ENCODE measurements at places on chromosomes 4 and X.

DNA sequence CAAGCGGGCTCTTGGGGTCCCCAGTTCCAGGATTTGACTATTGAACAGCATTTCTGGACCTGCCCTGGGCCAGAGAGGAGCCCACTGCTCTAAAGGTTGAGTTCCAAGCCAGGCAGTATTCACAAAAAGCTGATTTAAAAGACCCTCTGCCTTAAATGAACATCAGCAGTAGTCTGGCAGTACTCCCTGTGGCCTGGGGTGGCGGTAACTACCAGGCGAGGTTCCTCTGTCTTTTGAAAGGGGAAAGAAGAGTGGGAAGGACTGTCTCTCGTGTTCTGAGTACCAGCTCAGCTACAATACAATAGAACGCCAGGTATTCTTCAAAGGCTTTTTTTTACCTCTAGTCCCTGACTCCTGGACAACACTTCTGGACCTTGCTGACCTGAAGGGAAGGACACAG, 456.4 kb upstream of the TEX13C start:
- no peak for DNase-seq

DNA sequence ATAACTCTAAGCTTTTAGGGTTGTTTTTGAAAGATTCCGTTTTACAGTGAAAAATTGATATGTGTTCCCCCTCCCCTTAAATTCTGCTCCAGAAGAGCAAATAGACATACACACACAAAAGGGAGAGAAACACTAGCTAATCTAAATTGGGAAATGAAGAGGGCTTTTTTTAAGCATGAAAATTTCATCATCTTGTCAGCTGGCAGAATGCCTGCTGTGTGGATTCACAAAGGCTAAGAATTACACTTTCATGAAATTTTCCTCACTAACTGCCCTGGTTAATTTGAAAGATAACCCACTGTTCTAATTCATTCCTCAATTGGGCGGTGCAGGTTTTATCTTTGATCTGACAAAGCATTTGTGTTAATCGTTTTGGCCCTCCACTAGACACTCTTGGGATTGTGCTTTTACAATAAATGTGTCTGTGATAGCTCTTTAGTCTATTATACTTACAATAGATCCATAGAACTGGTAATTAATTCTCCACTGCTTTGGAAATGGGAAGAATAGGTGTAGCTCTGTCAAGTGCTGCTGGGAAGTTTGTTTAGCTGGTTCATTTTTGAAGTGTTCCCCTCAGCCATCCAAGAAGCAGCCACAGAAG, 152.9 kb downstream of the POLA1 start:
- no peak for DNase-seq

DNA sequence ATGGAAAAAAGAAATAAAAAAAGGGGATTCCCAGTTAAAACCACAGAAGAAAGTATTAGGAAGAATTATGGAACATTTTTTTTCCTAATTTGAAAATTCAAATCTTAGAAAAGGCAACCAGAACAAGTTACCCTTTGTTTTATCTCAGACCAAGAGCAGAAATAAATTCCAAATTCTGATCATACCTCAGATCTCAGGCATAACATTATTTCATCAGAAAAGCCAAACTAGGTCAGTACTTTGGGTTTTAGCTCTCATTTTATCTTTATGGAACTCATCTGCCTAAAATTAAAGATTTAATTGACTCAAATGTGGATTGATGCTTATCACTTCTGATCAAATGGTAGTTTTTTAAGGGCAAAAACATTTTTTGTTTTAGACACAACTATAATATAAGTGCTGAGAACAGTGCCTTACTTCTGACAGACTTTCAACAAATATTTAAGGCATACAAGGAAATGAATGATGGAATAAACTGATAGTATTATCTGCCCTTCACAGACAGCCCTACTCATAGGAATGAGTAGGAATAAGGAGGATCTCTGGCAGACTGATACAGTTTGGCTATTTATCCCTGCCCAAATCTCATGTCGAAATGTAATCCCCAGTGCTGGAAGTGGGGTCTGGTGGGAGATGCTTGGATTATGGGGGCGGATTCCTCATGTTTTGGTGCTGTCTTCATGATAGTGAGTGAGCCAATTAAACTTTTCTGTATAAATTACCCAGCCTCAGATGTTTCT, 245.3 kb upstream of the PITX2 start:
- DNase-seq, result no peak

DNA sequence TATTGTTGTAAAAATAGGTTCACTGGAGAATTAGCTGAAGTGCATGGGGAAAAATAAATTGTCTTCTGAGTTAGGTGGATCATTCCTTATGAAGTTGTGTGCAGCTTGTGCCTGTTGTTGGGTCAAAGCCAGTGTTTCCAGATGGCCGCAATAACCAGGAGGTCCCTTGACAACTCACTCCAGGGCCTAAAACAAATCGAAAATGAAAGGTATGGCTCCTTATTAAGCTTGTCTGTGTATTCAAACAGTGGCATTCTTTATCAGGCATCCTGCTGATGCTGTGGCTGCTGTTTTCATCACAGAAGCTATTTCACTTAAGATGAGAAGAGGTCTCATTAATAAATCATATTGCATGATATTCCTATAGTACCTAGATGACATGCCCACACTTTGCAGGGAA, 80.2 kb downstream of the GRIA2 start:
- DNase-seq, result no peak

GRCh38 chrX:123869488-123869887, 9.6 kb downstream of the XIAP start:
- DNase-seq, result no peak

GRCh38 chr4:2948895-2949781, 14.1 kb downstream of the NOP14 start:
- DNase-seq, result no peak

DNA sequence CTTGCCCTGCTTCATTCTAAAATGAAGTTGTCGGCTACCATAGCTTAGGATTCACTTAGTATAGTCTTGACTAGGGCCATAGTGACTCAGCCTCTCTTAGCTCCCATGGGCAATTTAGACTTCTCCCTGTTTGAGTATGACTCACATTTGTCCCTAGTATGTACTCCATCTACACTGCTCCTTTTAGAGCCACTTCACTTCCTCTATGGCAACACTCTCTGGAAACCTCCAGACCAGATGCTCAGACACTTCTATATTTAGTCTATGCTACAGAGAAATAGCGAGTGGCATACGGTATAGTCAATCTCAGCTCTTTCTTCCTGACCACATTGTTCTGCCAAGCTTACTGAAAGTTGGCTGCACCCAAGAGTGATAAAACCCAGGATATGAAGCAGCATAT, 11.2 kb downstream of the MEPE start:
- no peak for DNase-seq

GRCh38 chr4:10160281-10160856, 43.8 kb upstream of the WDR1 start:
- DNase-seq, result no peak

- DNase-seq, result no peak
Measured at GRCh38 chr4:40552536-40552935, 77.1 kb downstream of the RBM47 start.

DNA sequence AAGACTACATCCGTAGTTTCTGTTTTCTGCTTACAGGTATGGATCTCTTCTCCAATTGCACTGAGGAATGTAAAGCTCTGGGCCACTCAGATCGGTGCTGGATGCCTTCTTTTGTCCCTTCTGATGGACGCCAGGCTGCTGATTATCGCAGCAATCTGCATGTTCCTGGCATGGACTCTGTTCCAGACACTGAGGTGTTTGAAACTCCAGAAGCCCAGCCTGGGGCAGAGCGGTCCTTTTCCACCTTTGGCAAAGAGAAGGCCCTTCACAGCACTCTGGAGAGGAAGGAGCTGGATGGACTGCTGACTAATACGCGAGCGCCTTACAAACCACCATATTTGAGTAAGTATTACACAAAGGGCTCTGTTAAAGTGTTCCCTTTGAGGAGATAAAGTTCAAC, 13.8 kb downstream of the PCDH10 start:
- no peak for DNase-seq

DNA sequence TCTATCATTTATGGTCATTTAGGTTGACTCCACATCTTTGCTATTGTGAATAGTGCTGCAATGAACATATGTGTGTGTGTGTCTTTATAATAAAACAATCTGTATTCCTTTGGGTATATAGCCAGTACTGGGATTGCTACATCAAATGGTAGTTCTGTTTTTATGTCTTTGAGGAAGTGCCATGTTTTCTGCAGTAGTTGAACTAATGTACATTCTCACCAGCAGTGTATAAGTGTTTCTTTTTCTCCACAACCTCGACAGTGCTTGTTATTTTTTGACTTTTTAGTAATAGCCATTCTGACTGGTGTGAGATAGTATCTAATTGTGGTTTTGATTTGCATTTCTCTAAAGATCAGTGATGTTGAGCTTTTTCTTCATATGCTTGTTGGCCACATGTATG, 80.5 kb downstream of the ARHGAP6 start:
- DNase-seq, result no peak

- no peak for DNase-seq
Measured at GRCh38 chrX:120305531-120306141, 5.6 kb downstream of the TMEM255A start.

GRCh38 chr4:85486425-85487086, 11.6 kb downstream of the ARHGAP24 start:
- DNase-seq, result no peak

- DNase-seq, result no peak
Measured at GRCh38 chr4:22515145-22515887, 550 bp downstream of the ADGRA3 start.

Measured in omental fat pad (tissue), 4 donors.